ENCODE measurements at places on chromosomes 1 and 21.

DNA sequence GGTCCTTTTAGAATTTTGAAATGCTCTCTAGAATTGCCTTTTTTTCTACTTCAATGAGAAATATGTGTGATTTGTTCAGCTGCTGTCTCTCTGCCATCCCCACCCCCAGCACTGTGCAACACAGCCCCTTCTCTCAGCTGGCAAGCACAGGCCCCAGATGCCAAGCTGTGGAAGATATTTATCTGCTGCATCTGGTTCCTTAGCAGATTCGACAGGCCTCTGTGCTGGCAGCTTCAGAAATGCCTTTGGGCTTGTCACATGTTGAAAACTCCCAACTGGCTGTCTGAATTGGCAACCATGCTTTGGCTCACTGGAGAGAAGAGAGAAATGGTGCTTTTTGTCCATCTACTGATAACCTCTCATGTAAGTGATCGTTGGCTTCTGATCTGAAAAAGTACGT is 206.7 kb upstream of the C1orf87 start:
- no peak for DNase-seq

DNA sequence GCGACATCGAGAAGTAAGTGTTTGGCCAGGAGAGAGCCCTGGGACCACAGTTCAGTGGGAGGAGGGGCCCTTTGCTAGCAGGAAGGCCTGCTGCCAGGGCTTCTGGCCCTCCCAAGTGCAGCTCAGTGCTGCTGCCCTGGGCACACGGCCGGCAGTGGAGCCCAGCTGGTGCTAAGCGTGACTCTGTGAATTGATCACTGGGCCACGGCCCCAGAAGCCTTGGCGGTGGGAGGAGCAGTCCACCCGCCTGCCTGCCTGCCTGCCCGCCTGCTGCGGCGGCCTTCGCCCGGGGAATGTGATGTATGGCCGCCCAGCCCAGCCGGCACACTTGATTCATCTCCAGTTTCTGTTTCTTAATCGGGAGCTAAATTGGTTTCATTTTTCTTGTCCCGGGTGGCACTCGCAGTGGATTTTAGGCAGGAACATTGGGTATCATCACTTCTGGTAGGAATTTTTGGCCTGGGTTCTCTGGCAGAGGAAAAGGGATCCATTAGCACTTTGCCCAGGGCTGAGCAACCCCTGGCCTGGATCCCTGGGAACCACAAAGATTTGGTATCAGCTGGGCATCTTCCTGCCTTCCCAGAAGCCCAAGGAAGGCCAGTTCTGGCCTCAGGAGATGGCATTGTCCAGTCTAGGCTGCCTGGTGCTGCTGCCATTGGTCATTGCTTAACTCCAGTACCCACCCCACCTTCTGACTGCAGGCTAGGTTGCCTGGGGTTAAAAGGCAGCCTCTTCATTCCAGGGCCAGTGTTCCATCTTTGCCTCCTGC is 28.6 kb downstream of the TMEM53 start:
- DNase-seq, result no peak

DNA sequence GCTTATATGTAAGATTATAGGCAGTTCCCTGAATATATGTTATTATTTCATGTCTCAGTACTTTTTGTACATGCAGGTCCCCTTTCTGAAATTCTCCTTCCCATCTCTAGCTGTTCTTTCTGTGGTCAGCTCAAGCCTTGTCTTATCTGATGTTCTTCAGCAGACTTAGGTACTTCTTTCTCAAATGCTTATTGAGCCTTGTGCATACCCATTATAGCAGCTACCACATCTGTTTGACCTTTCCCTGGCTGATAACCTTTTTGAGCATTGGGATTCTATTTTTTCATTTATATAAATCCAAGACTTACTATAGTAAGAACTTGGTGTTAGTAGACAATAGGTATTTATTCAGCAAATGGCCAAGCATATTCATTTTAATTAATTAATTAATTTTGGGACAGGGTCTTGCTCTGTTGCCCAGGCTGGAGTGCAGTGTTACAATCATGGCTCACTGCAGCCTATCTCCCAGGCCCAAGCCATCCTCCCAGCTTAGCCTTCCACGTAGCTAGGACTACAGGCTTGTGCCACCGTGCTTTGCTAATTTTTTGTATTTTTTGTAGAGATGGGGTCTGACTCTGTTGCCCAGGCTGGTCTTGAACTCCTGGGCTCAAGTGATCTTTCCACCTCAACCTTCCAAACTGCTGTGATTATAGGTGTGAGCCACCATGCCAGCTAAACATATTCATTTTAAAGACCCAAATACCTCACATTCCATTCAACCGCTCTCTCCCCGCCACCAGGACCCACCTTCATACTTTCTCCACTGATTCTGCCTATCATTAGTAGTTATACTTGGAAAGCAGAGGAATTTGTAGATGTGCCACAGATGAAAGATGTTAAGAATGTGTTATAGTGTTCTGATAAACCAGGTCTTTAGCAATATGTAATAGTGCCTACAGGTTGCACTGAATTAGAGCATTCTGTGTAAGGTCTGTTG is 16.7 kb downstream of the TIPRL start:
- DNase-seq, result no peak

DNA sequence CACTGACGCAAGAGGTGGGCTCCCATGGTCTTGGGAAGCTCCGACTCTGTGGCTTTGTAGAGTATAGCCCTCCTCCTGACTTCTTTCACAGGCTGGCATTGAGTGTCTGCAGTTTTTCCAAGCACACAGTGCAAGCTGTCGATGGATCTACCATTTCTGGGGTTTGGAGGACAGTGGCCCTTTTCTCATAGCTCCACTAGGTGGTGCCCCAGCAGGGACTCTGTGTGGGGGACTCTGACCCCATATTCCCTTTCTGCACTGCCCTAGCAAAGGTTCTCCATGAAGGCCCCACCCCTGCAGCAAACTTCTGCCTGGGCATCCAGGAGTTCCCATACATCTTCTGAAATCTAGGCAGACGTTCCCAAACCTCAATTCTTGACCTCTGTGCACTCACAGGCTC is 236.2 kb downstream of the COL11A1 start:
- no peak for DNase-seq

- no peak for DNase-seq
Observed at GRCh38 chr1:59143811-59144210, 153.1 kb upstream of the FGGY start.

GRCh38 chr1:2206813-2207487 is 12.4 kb upstream of the FAAP20 start:
- DNase-seq, result no peak

DNA sequence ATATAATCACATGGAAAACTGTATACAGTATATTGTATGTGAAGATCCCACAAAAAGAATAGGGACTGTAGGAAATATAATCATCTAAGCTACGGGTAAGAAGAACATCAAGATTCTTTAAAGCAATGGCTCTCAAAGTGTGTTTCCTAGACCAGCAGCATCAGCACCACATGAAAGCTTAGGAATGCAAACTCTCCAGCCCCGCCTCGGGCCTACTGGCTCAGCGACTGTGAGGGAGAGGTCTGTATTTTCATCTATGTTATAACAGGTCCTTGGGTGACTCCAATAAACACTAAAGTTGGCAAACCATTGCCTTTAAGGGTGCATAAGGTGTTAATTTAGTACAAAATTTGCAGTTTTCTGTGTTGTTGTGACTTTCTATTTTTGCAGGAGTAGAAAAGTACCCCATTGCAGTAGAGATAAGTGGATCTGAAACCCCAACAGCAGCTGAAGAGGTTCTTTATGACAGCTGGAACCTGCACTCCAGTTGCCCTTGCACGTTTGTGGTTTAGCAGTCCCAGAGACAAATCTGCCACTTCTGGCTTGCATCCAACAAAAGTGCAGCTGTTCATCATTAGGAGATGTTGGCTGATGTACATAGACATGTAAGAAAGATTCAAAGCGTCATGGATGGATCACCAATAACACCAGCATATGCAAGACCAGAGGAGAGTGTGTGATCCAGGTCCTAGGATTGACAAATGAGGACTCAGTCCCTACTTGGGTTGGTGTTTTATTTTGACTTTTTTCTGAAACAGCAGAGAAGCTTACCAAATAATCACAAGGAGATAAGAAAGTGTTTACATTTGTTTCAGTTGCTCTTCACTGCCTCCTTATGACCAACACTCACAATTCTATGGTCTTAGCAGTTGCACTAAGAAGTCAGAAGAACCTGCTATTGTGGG is 15.9 kb upstream of the IFNAR1 start:
- no peak for DNase-seq

GRCh38 chr1:192445839-192446489 is 129.2 kb downstream of the RGS21 start:
- DNase-seq, result no peak

GRCh38 chr1:206971029-206971655 is 882 bp upstream of the FCAMR start:
- DNase-seq, result no peak

- no peak for DNase-seq
Observed at GRCh38 chr1:8674481-8674880, 143.0 kb downstream of the RERE start.

- peak; percentile 37 for DNase-seq
Observed at GRCh38 chr1:34164771-34165391, at the start of gene CSMD2. Gene CSMD2, minus strand, starts transcription at chr1:34165230. Its CDS starts 133 bp downstream, at chr1:34165097.

GRCh38 chr1:115356356-115356755 is 18.3 kb upstream of the NGF start:
- no peak for DNase-seq

DNA sequence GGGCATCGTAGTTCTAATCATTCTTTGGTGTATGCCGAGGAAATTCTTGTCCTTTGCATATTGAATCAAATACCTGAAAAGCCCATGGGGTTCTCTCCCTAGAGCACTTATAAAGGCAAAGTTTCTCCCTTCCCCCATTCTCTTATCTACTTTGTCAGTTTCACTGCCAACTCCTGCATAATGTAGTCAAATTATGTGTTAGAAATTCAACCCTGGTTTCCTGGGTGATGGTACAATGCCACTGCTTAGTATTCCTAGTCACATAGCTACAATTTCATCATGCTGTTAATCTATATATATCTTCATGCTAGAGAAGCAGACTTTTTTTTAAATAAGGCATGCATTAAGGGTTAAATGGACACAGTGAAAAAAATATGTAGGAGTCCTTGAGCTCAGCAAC is 119.0 kb downstream of the PDE4B start:
- DNase-seq, result no peak

GRCh38 chr1:170041423-170042192 is 32.9 kb downstream of the KIFAP3 start:
- DNase-seq, result no peak

DNA sequence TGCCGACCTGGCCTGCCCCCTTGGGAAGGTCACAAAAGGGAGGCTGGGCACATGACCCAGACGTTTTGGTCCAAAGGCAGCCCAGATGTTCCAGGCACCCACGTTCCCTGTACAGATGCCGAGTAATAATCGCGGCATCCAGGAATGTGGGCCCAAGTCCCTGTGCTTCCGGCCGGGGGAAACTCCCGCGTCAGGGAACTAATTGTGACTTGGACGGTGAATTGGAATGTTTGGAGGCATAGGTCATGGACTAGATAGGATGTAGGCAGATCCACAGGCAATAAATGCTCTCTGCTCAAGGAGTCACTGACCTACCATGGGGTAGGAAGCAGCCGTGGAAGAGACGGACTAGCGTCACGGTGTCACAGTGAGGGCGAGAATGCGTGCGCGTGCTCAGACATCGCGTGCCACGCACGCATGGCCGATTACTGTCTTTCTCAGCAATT is 178.4 kb downstream of the DUSP10 start:
- DNase-seq, result no peak

Measured in HEK293T (cell line).